ENCODE measurements at places on chromosomes 2 and 18. TPM values are rescaled to one million over a fixed set of nuclear protein-coding genes. Genes with fewer than 3 reads are reported as not detected.

DNA sequence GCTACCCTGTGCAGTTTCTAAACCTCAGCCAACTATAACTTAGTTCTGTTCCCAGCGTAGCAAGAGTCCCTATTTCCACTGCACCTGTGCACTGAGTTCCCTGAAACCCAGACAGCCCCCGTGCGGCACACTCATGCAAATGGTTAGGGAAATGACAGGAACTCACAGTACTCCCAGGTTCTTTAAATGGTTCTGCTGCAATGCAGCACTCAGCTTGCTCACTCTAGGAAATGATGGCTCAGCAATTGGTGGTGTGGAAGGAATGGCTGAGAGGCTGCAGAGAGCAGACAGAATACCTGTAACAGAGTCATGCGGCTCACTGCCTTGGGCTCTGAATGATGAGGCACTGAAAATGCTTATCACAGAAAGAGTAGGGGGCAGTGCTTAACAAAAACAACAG is 143.0 kb downstream of the RAD51AP2 start:
- DNase-seq, result no peak

DNA sequence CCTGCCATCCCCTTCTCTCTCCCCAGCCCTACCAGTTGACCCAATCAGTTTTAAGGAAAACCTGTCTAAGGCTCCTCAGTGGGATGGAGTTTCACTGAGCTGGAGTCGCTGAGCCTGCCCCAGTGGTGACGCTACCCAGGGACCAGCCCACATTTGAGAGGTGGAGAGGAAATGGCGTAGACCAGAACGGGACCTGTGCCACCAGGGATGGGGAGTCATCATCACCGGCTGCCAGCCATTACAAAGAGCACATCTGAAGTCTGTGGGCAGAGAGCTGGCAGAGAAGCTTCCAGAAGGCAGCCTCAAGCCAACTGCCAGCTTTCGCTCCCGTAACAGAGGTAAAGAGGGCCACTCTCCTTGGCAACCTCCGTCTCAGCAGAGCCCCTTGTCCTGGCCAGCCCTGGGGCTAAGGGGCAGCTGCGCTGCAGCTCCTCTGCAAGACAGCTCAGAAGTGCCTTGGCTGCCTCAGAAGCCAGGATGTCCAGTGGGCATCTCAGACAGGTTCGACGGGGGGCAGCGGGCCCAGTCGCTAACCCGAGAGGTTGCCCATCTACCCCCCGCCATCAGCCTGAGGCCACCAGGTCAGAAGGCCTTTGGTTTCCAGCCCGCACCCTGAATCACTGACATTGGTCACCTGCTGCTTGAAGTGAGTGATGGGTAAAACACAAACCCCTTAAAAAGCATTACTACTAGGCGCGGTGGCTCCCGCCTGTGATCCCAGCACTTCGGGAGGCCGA is 15.4 kb downstream of the SDC1 start:
- DNase-seq, result no peak

DNA sequence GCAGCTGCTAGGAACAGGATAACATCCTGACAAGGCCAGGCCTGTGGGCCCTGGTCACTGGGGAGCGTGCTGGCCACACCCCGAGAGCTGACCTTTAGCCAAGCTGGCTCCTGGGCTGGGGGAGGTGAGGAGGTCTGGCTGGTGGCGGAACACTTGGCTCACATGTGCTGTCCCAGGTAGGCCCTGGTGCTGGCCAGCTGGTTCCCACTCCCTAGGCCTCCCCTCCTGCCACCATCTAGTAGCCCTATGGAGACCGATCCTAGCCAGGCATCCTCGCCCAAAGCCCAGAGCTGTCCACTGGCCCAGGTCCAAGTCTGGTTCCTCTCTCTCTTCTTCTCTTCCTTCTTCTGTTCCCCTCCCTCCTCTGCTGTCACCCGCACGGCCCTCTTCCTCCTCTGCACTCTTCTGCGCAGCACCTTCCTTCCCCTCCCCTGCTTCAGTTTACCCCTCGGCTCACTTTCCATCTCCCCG is 52.4 kb downstream of the TNS1 start:
- peak; percentile 77 for DNase-seq

DNA sequence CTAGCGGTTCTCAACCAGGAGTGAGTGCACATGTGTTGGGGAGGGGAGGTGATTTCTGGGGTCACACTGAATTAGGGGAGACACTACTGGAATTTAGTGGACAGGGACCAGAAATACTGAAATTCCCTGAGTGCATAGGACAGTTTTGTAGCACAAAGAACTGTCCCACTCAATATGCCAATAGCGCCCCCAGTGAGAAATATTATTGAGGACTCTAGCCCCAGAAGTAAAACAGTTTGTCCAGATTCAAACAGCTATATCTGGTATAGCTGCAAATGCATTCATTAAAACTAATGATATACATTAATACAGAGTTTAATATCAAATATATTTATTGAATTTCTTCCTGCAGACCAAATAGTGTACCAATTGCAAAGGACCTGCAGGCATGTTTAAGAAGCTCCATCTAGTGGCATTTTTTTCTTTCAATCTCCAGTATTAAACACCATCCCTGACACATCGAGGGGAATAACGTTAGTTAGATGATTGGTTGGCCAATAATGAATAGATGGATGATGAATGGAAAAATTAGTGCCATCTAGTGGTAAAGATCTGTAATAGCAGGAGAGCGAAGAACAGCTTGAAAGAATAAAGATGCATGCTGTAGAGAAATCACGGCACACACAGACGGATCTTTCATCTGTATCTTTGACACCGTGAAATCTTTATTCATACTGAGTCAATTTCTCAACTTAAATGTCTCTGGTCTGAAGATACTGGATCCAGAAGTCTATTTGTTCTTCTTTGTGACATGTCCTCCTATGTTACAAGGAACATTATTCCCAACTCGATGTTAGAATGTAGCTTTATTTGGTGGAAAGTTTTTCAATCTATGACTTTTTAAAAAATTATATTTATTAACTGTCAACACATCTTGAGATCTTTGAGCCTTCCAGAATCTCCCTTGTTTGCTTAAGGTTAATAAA is 62.5 kb downstream of the DHRS9 start:
- DNase-seq, result no peak

DNA sequence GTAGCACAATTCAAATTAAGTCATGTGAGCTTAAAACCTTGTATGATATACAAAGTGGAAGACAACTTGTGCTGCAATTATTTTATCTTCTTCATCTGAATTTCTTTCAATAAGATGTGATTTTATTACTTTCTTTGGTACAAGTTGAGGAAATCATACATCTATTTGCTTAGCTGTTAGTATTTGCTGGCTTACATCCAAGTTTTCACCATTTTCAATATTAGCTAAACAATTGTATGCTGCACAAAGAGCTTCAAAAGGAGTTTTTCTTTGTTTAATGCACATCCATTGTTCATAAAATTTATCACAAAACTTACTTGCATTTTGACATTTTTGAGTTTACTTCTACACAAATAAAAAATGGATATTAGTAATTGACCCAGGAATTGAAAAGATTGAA is 40.9 kb downstream of the SCN9A start:
- DNase-seq, result no peak

DNA sequence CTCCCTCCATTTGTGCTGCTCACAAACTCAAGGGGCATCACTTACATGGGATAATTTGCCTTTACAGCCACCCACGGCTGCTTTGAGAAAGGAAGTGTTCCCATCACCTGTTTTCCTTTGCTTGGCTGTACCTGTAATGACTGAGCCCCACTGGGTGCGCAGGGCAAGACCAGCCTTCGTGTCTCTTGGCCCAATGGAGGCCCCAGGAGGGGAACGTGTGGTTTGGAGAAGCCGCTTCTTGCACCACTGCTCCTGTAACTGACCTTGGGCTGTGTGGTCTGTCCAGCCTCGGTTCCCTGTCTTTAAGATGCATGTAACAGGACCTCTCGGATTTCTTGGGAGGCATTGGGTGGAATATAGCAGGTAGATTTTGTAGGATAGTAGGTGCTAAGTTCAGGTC is 41.1 kb downstream of the LDLRAD4 start:
- DNase-seq, result no peak

DNA sequence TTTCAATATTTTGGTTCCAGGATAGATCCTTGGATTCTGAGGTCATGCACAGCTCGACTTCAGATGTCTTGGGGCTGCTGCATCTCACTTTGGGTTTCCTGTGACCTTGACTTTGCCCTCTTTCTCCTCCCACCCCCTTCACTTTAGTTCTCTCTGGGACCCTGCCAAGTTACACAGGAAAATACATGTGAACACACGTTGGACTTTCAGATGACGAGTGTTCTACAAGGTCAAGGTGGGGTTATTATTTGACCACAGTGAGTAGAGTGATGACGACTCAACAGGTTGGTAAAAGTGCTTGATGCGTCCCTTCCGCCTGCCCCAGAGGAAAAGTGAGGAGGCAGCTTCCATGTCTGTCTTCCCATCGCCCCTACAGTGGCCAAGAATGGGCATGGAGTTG is 122.4 kb upstream of the SMAD2 start:
- no peak for DNase-seq

DNA sequence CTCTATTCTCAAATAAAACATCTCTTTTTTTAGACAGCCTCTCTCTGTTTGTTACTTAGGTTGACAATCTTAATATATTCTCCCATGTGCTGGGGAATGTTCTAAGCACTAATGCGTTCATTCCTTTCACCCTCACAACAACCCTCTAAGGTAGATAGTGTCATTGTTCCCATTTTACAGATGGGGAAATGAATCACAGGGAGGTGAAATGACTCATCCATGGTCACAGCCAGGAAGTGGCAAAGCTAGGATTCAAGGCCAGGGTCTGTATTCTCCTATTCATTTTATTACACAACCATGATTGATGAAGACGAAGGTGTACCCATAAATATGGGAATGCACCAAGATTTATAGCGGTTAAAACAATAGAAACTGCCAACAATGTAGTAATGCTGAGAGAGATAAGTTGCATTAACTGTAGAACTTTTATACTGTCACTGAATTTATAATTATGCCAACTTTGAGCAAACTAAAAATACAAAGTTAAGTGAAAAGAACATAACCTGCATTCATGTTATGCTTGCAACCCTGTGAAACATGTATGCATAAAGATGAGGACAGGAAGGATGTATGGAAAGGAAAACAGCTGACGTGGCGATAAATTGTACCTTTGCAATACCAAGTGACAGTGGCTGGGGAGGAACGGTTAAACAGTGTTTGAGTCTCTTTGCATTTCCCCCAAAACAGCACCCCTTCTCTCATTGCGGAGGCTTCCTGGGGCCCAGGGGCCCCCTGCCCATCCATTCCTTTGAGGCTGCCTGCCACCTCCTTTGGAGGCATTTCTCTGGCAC is 257.7 kb upstream of the AGAP1 start:
- no peak for DNase-seq

DNA sequence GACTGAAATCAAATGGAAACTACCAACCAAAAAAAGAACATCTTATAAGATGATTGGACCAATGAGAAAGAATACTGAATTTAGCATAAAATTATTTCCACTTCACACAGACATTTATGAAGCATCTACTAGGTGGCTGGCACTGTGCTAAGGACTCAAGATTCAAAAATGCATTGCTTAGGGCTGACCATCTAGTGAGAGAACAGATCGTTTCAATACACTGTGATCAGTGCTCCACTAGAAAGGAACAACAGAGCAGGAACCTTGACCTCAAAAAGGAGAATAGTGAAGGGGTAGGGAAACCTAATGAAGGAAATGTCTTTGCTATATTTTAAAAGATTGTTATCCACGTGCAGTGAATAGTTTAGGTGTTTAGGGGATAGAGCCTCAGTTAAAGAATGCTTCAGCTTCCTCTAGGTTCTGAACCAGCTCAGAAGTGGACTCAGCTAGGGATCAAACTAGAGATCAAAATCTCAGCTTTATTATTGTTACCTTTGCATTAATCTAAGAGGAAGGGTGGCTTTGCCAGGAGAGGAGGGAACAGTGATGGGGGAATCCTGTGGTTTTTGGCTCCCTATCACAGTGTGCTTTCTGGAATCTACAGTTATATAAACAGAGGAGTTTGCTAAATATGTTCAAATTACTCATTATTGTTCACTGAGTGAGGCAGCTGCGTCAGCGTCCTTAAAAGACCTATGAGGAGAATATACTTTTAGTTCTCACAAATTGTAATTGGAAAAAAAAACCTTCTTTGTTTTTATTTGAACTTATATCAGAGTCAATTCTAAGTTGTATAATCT is 16.2 kb upstream of the BBS5 start:
- DNase-seq, result no peak

DNA sequence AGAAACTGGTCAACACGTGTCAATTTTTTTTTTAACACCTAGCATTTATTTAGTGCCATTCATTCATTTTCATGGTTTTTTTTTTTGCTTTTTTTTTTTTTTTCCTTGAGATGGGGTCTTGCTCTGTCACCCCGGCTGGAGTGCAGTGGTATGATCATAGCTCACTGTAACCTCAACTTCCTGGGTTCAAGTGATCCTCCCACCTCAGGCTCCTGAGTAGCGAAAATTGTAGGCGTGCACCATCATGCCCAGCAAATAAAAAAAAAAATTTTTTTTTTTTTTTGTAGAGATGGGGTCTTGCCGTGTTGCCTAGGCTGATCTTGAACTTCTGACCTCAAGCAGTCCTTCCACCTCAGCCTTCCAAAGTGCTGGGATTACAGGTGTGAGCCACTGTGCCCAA is 21.1 kb downstream of the USP14 start:
- DNase-seq, result no peak

DNA sequence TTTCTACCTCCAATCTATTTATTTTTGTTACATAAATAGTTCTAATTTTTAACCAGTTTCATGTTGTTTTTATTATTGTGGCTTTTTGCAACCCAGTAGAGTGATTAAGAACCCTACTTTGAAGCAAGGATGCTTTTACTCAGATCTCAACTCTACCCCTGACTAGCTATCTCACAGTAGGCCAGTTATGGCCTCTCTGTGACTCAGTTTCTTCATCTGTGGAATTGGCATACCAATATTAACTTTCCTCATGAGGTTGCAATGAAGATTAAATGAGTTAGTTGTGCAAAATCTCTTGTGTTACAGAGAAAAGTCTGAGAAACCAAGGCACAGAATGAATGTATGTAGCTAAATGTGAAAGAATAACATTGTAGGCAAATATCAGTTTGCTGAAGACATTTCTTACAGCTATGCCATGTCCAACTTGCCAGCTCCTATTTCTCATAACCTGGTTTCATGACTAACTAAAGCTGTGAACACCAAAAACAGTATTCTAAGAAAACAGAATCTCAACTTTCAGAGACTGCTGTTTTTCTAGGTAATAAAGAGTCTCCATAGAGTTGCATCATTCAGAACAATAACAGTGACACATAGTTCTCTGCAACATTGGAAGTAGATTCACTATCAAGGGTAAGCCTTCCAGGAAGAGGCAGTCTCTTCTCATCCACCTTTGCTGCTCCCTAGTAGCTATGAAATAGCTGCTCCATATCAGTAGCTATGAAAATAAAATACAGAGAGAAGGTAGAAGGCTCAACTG is 33.2 kb upstream of the CYTIP start:
- DNase-seq, result no peak

GRCh38 chr2:224777559-224777930 is 61.4 kb upstream of the CCDC195 start:
- DNase-seq, result no peak

GRCh38 chr2:217362286-217362685 is 502.4 kb upstream of the TNP1 start:
- DNase-seq, result no peak

Gene ATOH8
- 78.8 TPM for polyA plus RNA-seq

Gene SPDYA
- not detected for polyA plus RNA-seq

Gene EMILIN1
- polyA plus RNA-seq, result 50.0 TPM

Gene PLEKHB2
- polyA plus RNA-seq, result 31.3 TPM

Gene NCL
- polyA plus RNA-seq, result 178 TPM

Gene IL1RN
- polyA plus RNA-seq, result 0.74 TPM

Gene BOLL
- not detected for polyA plus RNA-seq

Gene LIMS4
- polyA plus RNA-seq, result 69.1 TPM

Gene HTR2B
- 6.6 TPM for polyA plus RNA-seq

Gene UGT1A3
- not detected for polyA plus RNA-seq
